ENCODE measurements at places on chromosomes 3 and 15.

DNA sequence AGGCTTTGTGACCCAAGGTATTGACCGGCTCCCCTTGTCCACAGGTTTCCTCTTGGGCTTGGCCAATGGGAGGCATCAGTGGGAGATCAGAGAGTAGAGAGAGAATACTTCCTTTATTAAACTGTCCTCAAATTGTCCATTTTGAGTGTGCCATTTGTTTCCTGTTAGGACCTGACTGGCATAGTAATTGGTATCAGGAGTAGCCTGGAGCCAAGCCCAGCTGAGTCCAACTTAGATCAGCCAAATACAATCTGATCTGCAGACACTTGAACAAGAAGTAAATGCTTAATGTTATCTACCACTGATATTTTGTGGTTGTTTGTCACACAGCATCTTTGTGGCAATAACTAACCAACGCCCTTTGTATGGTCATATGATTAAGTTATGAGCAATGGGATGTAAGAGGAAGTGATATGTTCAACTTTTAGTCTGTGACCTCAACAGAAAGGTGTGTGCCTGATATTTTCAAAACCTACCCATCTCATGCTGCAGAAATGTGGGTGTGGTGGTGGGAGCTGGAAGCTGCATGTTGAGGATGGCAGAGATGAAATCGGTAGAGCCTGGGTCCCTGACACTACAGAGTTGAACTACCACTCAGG is 13.3 kb downstream of the MYD88 start:
- DNase-seq = no peak

DNA sequence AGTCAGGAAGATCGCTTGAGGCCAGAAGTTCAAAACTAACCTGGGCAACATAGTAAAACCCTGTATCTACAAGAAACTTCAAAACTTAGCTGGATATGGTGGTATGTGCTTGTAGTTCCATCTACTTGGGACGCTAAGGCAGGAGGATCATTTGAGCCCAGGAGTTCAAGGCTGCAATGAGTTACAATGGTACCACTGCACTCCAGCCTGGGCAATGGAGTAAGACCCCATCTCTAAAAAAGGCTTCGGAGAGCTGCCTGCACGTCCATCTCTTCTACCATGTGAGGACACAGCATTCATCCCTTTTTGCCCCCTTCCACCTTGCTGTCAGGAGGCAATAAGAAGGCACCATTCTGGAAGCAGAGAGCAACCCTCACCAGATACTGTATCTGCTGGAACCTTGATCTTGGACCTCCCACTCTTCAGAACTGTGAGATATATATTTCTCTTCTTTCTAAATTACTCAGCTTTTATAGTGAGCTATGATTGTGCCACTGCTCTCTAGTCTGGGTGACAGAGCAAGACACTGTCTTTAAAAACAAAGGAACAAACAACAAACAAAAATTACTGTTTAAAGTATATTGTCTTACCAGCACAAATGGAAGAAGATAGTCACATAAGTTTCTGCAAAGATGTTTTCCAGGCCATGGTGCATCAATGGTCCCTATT is 4.2 kb upstream of the BTLA start:
- DNase-seq = no peak

- DNase-seq = no peak
Observed at GRCh38 chr3:179606534-179607085, 2.0 kb downstream of the NDUFB5 start.

DNA sequence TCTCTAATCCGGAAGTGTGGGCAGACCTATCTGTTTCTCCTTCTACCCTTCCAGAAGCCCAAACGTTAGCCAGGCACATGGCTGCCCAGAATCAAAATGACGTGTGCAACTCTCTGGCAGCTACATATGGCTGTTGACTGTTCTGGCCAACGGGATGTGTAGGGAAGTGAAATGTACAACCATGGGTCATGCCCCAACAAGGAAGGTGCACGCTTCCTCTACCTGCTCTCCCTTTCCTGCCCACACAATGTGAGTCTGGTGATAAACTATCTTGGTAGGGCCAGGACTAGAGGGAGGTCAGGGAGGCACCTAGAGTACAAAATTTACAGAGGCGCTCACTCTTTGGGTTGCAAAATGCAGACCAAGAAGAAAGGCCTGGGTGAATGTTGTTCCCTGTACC is 495.9 kb upstream of the PROK2 start:
- DNase-seq = no peak

DNA sequence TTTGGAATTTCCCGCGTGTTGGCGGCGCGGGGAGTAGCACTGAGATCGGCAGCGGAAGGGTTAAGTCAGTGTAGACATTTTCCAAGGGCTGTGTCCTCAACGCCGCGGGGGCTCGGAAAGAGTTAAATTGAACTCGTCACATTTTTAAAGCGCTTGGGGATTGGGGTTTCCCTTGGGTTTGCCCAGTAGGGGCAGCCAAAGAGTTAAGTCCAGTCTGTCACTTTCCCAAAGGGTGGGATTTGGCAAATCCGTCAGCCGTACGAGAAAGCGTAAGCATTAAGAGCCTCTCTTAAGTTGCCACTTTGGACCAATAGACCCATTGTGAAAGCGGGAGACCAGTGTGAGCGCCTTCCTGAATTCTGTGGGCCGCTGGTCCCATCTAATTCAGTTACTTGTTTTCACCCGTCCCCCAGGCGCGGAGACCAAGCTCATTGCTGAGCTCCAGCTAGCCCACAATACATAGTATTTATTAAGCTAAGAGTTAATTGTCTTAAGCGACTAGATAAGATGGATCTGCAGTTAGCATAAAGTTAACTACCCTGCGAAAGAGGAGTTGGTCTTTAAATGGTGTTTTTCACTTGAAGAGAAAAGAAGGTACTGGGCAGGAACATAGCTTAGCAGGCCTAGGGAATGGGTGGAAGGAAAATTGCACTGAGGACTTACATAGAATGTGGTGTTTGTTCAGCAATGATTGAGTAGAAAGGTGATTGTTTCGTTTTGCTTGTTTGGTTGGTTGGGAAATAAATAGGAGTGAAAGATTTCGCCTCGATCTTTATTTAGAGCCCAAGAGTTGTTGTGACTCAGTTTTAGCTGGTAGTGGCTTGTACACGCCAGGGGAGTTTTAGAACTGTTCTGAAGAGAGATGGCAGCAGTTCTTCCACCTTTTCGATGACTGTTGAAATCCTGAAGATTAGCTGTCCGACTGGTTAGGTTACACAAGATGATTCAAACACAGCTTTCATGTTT is 932 bp downstream of the ARL8B start:
- DNase-seq = peak; percentile 0

DNA sequence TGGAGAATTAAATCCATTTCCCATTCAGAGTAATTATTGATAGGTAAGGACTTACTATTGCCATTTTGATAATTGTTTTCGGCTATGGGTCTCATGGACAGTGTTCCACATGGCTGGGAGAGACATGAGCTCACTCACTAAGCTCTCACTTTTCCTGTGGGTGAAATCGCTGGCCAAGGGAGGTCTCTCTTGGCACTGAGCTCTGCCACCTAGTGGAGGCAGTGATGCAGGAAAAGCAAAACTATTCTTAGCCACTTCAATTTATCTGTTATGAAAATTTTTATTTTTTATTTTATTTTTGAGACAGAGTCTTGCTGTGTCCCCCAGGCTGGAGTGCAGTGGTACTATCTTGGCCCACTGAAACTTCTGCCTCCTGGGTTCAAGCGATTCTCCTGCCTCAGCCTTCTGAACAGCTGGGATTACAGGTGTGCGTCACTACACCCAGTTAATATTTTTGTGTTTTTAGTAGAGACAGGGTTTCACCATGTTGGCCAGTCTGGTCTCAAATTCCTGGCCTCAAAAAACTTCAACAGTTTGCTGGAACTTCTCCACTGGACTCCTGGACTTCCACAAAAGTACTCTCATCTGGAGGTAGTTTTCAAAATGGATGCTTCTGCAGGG is 4.7 kb upstream of the RNF13 start:
- peak; percentile 27 for DNase-seq

DNA sequence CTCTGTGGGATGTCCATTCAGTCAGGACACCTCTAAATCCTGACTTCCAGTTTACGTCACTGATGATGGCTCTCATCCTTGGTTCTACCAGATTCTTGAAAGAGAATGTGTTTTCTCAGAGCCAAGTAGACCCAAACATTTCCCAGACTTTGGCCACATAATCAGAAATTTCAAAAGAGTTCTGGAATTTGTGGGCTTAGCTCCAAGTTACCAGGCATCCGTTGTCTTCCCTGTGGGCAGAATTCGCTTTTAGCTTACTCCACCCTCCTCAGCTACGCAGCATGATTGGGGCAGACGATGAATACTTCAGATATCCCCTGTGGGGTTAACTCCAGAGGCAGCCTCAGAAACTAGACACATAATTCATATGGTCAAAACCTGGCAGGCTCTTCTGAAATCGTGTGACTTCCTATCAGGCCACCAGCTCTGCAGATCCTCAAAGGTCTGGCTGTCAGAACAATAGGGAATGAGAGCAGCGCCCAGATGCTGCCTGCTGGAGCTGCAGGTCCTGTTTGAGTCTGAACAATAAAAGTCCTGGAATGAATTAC is 30.6 kb downstream of the CRTC3 start:
- DNase-seq = no peak

DNA sequence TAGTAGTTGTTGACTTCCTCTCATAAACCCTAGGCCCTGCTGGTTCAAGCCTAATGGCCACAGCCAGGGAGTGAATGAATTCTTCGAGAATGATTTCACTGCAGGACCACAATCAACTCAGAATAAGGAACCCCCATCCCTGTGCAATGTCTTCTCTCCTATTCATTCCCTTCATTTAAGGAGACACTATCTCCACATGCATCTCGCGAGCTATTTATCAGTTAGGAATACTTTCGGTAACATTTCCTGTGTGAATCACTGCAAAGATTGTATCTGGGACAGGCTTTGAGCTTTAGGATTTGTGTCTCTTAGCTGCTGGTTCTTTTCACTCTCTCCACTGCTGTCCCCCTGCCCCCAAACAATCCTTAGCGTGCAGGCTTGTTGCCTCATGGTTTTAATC is 94.4 kb downstream of the MYLK start:
- no peak for DNase-seq

- no peak for DNase-seq
Observed at GRCh38 chr3:76043746-76044145, 258.4 kb upstream of the ZNF717 start.

DNA sequence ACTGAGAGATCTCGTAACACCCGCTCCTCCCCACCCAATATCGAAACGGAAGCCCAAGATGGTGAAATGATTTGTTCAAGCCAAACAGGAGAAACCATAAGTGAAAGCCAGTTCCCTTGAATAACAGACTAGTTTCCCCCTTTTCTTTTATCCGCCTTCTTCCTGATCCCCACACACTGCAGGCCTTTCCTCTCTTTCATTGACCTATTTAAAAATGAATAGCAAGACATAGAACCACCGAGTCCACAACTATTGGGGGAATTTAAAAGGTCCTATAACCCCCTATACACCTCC is 382 bp upstream of the COX17 start:
- DNase-seq = no peak

GRCh38 chr15:57356178-57356577 is 20.1 kb upstream of the CGNL1 start:
- DNase-seq = no peak

DNA sequence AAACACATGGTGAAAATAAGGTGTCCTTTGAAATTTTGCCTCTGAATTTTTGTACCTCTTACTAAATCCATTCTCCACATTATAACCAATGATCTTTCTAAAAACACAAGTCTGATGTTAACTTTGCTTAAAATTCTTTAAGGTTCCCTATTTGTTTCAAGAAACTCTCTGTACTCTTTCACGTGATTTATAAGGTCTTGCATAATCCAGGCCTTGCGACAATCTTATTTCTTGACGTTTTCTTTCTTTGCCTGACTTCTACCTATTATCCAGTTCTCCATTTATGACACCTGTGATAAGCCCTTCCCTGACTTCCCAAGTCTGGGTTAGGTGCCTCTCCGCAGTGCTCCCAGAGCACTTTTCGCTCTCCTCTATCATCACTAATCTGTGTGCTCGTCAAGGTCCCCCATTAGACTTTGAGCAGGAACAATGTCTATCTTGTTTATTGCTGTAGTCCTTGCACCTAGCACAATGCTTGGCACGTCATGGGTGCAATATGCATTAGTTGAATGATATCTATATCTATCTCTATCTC is 24.3 kb upstream of the KPNA1 start:
- no peak for DNase-seq

- DNase-seq = no peak
Observed at GRCh38 chr15:68749365-68749764, 71.3 kb downstream of the ANP32A start.

- no peak for DNase-seq
Observed at GRCh38 chr3:186825294-186825821, 17.2 kb upstream of the ADIPOQ start.

DNA sequence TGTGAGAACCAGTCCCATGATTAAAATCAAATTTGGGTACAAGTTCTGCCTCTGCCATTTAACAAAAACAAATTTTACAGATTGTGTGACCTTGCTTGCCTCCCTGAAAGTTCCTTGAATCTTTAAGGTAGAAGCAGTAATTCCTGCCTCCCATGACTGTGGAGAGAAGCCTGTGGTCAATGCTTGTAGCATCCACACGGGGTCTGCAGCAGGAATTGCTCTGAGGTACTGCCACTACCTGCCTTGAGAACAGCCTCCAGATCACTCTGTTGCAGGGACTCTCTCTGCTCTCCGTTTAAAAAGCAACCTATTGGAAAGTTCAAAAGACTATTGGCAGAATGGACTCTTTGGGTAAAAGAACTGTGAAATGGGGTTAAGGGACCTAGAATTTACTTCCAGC is 75.9 kb downstream of the SST start:
- DNase-seq = no peak

DNA sequence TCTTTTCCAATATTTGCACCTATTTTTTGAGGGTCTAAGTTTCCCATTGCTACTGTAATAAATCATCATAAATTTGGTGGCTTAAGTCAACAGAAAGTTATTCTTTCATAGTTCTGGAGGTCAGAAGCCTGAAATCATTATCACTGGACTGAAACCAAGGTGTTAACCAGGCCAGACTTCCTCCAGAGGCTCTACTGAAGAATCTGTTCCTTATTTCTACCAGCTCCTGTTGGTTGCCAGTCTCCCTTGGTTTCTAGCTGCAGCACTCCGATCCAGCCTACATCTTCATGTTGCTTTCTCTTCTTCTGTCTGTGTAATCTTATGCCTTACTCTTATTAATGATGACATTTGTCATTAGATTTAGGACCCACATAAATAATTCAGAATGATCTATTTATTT is 22.0 kb upstream of the ARPP21 start:
- DNase-seq = no peak

DNA sequence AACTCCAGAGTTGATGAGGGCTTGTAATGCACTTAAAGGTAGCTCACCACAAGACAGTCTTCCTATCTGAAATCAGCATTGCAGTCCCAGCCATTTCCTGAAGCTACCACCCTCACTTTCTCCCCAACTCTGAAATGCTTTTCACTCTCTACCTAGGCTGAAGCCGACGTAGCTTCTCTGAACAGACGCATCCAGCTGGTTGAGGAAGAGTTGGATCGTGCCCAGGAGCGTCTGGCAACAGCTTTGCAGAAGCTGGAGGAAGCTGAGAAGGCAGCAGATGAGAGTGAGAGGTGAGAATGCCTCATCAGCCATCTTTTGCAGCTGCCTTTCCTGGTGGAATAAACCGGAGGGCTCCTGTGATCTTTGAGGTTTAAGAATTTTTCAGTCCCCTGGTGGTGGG is 14.3 kb downstream of the TPM1 start:
- no peak for DNase-seq

GRCh38 chr3:101577286-101577685 is 3.3 kb downstream of the PCNP start:
- DNase-seq = no peak

All from stimulated activated CD8-positive, alpha-beta memory T cell treated with anti-CD3 and anti-CD28 coated beads, Interleukin-2, amount 100 ng/mL, for 1 hour (primary cell).